ENCODE measurements at places on chromosomes 7 and 10.

GRCh38 chr7:20539201-20539600 lies 76.3 kb upstream of the ABCB5 start:
- peak; percentile 18 for DNase-seq

GRCh38 chr10:5692461-5693358 lies 8.1 kb downstream of the TASOR2 start:
- peak; percentile 22 for DNase-seq

GRCh38 chr10:111522551-111522950 lies 445.7 kb downstream of the ADRA2A start:
- DNase-seq, result no peak

DNA sequence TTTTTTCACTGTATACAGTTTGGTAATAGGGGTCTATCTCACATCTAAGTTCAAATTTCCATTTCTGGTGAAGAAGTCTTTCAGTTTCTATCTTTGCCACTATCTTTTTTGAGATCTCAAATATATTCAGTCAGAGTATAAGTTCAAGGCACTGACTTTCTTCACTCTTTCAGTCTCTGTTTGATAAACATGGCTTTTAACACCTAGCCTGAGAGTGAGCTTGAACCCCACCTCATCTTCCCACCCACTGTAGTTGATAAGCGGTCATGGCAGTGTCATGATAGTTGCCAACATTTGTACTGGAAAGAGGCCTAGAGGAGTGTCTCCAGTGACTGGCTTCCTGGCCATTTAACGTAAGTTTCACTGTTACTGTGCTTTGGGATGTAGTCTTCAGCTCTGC lies 41.2 kb upstream of the AGR3 start:
- no peak for DNase-seq

DNA sequence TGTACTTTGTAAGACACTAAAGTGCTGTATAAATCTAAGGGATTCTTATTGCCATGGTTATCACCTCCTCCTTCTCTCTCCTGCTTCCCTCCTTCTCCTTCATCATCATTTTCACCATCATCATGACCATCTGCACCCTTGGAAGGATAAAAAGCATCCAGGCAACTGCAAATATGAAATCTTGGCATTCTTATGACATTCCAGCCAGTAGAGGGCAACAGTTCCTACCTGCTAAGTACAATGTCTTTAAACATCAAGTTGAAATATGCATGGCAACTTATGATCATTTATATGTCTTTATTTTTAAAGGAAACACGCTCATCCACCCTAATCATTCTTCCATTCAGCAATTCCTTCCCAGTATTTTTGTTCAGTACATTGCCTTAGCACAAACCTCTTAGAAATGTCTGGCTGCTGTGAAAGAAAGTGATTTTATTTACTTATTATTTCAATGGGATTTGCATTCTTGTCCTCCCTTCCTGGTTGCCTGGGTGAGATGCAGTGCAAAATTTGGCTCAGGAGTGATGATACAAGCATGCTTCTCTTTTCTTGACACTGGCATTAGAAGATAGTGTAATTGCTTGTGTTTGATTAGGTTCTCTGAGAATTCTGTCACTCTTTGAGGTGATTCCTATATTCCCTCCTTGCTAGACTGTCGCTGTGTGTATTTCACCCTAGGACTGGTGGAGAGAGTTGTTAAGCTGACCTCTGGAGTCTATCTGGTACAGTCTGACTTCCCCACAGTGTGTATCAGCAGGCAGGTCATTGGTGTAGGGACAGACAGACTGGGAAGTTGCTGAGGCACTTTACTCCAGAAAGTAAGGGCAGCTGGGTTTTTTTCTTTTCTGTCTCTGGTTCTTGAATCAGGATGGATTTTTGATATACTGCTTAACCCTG lies 188.5 kb upstream of the BMPER start:
- DNase-seq, result peak; percentile 74

DNA sequence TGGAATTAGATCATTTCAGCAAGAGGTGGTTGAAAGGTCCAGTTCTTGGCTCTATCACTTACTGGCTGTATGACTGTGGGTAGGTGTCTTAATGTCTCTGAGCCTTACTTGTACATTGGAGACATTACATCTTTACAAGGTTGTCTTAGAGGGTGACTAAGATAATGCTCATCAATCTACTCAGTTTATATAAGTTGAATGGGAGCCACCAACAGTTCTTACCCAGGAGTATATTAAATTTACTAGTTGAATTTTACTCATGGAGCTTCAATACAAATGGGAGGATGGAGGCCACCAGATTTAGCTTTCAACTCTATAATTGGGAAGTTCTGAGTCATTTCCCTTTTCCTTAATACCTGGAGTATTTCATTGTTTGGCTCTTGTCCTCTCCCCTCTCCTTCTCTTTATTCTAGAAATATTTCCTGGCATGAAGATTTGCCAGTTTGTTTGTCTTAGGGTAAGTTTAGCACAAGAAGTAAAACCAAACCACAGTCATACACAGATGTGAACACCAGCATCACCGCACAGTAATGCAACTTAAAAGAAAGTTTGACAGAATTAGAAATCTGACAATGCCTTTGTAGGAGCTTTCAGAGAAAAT lies 222.8 kb downstream of the LRMDA start:
- DNase-seq, result no peak

GRCh38 chr7:76037310-76037709 lies 10.5 kb downstream of the STYXL1 start:
- peak; percentile 29 for DNase-seq

DNA sequence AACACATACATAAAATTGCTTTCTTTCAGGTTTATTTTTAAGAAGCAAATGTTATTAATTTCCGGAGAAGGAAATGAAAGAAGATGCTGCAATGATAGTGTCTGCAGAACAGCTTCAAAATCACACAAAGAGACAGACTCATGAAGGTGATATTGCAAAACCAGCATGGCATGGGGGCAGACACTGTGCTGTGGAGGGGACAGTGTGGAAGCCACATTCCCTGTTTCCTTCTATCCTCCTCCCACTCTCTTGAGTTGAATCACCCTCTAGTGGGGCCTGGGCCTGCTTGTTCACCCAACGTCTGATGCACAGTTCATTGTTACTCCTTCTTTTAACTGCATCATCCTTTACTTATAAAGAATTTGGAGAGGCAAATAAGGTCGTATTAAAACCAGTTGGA lies 104.0 kb upstream of the INSIG1 start:
- no peak for DNase-seq

GRCh38 chr7:99380032-99380822 lies 5.7 kb downstream of the ARPC1B start:
- no peak for DNase-seq

DNA sequence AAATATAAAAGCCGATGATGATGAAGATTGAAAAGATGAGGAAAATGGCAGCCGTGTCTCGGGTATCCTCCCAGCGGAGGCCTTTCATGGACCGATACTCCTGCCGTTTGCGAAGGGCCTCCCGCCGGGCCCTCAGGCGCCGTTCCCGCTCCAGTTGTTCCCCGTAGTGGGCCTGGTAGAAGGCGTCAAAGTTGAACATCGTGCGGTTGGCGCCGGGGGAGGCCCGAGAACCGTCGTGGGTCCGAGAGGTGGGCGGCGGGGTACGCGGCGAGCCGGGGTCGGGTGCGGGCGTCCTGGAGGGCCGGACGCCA lies 553 bp downstream of the DNAJC30 start:
- no peak for DNase-seq

- no peak for DNase-seq
Observed at GRCh38 chr7:107605218-107605815, 25.3 kb downstream of the BCAP29 start.

Data from renal cortical epithelial cell (primary cell).